Endothelial cell (in vitro differentiated cells): ENCODE measurements at places on chromosomes 12 and 14. TPM values are rescaled to one million over a fixed set of nuclear protein-coding genes. Genes with fewer than 3 reads are reported as not detected.

DNA sequence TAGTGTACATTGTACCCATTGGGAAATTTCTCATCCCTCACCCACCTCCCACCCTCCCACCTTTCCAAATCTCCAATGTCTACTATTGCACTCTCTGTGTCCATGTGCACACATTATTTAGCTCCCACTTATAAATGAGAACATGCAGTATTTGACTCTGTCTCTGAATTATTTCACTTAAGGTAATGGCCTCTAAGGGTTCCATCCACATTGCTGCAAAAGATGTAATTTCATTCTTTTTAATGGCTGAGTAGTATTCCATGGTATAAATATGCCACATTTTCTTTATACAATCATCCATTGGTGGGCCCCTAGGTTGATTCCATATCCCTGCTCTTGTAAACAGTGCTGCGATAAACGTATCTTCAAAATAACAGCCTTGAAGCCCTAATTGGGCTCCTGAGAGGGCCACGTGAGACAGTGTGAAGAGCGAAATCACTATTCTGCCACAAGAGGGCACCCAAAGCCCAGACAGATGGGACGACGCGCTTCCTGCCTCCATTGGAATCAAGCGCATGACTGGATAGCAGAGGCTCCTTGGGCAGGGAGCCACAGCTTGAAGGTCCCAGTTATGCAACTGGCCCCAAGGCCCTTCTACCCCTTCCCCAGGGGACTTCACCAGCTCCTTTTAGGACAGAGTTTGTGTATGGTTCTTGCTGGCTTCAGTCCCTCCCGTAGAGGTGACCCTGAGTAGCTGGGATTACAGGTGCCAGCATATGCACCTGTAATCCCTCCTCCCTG lies 21.3 kb upstream of the CD27 start:
- no peak overlapping the region for H3K4me3 ChIP-seq
- H3K36me3 ChIP-seq = no peaks in the 10 kb centered on the region
- no peak overlapping the region for H3K27ac ChIP-seq
- H3K27me3 ChIP-seq = no peaks in the 10 kb centered on the region
- H3K4me1 ChIP-seq = peaks cover 7% of the 10 kb centered on the region

Gene ASIC1
- total RNA-seq = 1.9 TPM

DNA sequence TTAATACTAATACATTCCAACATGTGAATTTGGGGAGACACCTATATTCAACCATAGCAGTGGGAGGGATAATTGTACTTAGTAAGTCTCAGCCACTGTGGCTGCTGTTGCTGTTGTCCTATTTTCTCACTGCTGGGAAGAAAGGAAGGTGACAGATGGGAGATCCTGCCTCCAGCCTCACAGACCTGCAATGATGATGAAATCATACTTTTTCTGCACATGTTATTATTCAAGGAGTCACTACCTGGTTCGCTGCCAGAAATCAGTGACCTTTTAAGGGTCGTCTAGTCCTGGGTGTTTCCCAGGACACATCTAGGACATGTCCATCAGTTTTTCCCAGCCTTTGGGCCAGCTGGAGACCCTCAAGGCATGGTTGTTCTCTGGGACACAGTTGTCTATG lies 106.2 kb upstream of the RPH3A start:
- H3K4me1 ChIP-seq = no peaks in the 10 kb centered on the region
- no peaks in the 10 kb centered on the region for H3K36me3 ChIP-seq
- no peak overlapping the region for H3K27ac ChIP-seq
- peaks cover 3% of the 10 kb centered on the region for H3K27me3 ChIP-seq
- H3K4me3 ChIP-seq = no peak overlapping the region

Gene RAD51AP1
- 12.5 TPM for total RNA-seq

- H3K36me3 ChIP-seq = peaks cover 21% of the 10 kb centered on the region
- no peaks in the 10 kb centered on the region for H3K4me1 ChIP-seq
- H3K27ac ChIP-seq = no peak overlapping the region
- H3K4me3 ChIP-seq = no peak overlapping the region
These were observed 18.5 kb upstream of the AMN start for GRCh38 chr14:102903889-102904512.

Gene PRIMA1
- total RNA-seq = 0.08 TPM

- no peaks in the 10 kb centered on the region for H3K4me1 ChIP-seq
- no peak for DNase-seq
- peaks cover 3% of the 10 kb centered on the region for H3K36me3 ChIP-seq
- no peak overlapping the region for H3K4me3 ChIP-seq
- no peak overlapping the region for H3K27ac ChIP-seq
- peaks cover 4% of the 10 kb centered on the region for H3K27me3 ChIP-seq
These were observed 221.5 kb upstream of the NUDT4 start for GRCh38 chr12:93156086-93156716.

GRCh38 chr12:26971963-26972362 lies 33.7 kb downstream of the FGFR1OP2 start:
- peaks cover 12% of the 10 kb centered on the region for H3K36me3 ChIP-seq
- H3K4me1 ChIP-seq = peaks cover 5% of the 10 kb centered on the region
- no peaks in the 10 kb centered on the region for H3K27me3 ChIP-seq
- H3K4me3 ChIP-seq = no peak overlapping the region
- H3K27ac ChIP-seq = no peak overlapping the region

DNA sequence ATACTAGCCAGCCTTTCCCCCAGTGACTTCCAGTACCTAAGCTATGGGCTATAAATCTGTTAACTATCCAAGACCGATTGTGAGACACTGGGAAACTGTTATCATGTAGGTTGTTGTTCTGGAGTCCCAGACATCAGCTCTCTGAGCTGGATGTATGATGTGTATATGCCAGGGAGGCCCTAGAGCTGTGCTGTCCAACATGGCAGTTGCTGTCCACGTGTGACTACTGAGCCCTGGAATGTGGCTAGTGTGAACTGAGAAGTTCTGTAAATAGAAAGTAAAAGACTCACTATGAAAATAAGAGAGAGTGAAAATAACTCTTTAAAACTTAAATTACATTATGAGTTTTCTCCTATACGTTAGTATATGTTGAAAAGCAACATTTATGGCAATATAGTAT lies 755.8 kb upstream of the FBXO33 start:
- no peak overlapping the region for H3K27ac ChIP-seq
- no peak overlapping the region for H3K4me3 ChIP-seq
- DNase-seq = no peak
- no peaks in the 10 kb centered on the region for H3K36me3 ChIP-seq
- no peaks in the 10 kb centered on the region for H3K27me3 ChIP-seq

DNA sequence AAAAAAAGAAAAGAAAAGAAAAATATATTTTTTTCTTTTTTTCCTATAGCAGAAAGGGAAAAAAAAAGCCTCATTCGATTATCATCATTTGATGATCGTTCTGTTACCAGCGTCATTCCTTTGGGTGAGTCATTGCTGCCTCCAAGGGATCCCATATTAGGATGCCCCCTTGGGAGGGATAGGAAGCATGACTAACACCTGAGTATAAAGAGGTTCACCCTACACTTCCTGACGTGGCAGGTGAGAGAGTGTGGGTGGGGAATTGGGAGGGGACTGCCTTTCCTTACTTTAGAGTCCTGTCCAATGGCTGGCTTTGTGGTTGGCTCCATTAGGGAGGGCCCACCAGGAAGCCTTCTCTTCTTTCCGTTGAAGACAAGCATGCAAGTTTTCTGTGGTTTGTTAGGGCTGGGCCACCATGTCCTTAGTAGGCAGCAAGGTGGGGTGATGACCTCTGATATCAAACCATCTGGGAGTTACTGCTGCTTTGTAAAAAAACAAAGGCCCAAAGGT lies 56.1 kb upstream of the FUT8 start:
- H3K36me3 ChIP-seq = no peaks in the 10 kb centered on the region
- H3K27me3 ChIP-seq = peaks cover 1% of the 10 kb centered on the region
- no peaks in the 10 kb centered on the region for H3K4me1 ChIP-seq
- DNase-seq = no peak
- H3K4me3 ChIP-seq = no peak overlapping the region

GRCh38 chr12:92442782-92443181 lies 260.0 kb upstream of the PLEKHG7 start:
- no peak overlapping the region for H3K27ac ChIP-seq
- no peak for DNase-seq
- H3K4me1 ChIP-seq = no peaks in the 10 kb centered on the region
- no peaks in the 10 kb centered on the region for H3K36me3 ChIP-seq

Gene BRMS1L
- 16.8 TPM for total RNA-seq

- no peak for DNase-seq
- no peaks in the 10 kb centered on the region for H3K36me3 ChIP-seq
- H3K27me3 ChIP-seq = peaks cover 9% of the 10 kb centered on the region
- H3K4me3 ChIP-seq = no peak overlapping the region
These were observed 14.2 kb upstream of the ANKRD9 start for GRCh38 chr14:102523569-102524450.

Gene PTPRO
- 0.74 TPM for total RNA-seq

Gene SRP54
- 47.7 TPM for total RNA-seq

DNA sequence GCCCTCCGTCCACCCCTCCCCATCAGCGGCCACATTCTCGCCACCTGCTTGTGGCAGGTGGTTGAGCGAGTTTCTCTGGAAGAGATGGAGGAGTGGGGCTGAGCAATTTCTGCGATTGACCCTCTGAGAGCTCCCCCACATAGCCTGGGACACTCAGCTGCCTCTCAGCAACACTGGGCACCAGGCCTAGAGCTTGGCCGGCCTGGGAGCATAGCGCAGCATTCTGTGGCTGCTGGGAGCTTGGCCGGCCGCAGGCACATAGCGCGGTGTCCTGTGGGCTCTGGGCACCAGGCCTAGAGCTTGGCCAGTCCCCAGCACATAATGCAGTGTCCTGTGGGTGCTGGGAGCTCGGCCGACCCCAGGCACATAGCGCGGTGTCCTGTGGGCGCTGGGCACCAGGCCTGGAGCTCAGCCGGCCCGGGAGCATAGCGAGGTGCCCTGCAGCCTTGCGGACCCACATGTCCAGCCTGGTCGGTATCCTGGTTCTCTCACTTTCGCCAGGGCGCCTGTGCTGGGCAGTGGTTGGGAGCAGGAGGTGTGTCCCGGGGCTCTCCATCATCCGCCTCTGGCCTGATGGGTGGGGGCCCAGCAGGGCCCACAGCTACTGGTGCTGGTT lies 43.8 kb downstream of the LRCOL1 start:
- DNase-seq = no peak
- peaks cover 4% of the 10 kb centered on the region for H3K36me3 ChIP-seq
- H3K27me3 ChIP-seq = peaks cover 8% of the 10 kb centered on the region
- H3K4me1 ChIP-seq = no peaks in the 10 kb centered on the region

DNA sequence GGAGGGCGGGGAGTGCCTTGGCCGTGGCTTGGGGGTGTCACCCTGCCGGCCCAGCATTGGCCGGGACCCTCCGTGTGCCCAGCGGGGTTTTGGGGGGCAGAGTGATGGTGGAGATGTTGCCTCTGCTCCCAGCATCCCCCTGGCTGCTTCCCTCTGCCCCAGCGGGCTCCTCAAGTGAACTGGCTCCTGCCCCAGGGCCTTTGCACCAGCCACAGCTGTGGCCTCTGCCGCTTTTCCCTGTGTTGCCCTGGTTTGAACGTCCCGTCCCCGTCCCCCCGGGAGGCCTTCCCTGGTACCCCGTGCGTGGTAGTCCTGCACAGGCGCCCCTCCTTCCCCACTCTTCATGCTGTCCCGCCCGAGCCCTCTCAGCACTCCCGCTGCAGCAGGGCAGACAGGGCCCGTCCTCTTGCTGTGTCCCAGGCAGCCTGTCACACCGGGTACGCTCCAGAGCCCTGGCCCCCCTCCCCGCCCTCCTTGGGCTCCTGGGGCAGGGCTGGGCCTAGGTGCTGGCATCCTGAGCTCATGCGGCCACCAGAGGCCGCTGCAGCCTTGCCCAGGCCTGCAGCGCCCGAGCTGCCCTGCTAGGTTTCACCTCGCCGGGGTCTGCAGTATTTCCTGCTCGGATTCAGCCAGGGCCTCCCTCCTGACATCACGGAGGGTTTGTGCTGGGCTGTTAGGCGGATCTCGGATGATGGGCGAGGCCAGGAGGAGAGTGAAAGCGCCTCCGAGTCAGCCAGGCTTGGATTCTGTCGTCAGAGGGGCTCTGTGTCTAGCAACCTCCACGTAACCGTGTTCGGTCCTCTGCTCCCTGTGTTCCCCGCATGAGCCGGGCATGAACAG lies 9.5 kb downstream of the NOC4L start:
- H3K27ac ChIP-seq = no peak overlapping the region
- DNase-seq = peak; percentile 78
- H3K4me3 ChIP-seq = no peak overlapping the region
- no peaks in the 10 kb centered on the region for H3K4me1 ChIP-seq

Gene RDH5
- total RNA-seq = 4.4 TPM

Gene OAS1
- total RNA-seq = 0.56 TPM

DNA sequence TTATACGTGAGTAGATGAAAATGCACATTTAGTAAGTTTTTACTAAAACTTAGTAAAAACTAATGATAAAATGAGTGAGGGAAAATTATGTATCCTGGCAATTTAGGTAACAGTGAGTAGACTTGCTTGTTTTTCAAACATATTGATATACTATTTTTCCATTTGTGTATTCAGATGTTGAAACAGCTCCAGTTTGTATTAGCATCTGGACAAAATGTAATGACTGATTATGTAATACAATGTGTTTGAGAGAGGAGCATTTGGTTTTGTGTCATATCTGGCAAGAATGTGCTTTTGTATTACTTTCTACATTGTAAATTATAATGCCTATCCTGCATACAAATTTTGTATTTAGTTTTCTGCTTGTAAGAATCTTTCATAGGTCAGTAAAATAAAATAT lies 5.6 kb downstream of the CNOT2 start:
- peaks cover 14% of the 10 kb centered on the region for H3K36me3 ChIP-seq
- H3K4me1 ChIP-seq = peaks cover 57% of the 10 kb centered on the region
- peak overlapping the region; percentile 8 for H3K27ac ChIP-seq
- peaks cover 7% of the 10 kb centered on the region for H3K27me3 ChIP-seq
- no peak for DNase-seq
- H3K4me3 ChIP-seq = no peak overlapping the region

- no peak for DNase-seq
- peaks cover 30% of the 10 kb centered on the region for H3K36me3 ChIP-seq
- H3K4me1 ChIP-seq = peaks cover 11% of the 10 kb centered on the region
- peaks cover 24% of the 10 kb centered on the region for H3K27me3 ChIP-seq
These were observed 80.2 kb downstream of the ELK3 start for GRCh38 chr12:96274331-96274730.

DNA sequence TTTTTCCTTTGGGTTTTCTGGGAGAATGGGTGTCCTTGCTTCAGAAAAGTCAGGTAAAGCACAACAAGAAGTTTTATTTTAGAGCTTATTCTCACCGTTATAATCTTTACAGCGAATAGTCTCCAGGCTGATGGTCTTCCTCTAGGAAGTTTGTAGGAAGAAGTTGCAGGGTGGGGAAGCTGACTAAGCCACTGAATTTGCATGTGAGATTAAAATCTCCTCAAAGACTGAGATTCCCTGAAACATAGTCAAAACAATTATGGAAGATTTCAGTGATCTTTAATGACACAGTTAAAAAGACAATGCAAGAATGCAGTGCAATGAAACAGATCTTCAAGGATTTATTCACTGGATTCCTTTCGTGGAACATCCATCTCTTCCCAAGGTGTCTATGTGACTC lies 1.2 kb downstream of the TAS2R10 start:
- no peaks in the 10 kb centered on the region for H3K27me3 ChIP-seq
- no peak overlapping the region for H3K27ac ChIP-seq
- H3K4me3 ChIP-seq = no peak overlapping the region
- DNase-seq = no peak
- H3K36me3 ChIP-seq = no peaks in the 10 kb centered on the region

Gene WNT1
- not detected for total RNA-seq

GRCh38 chr12:94282675-94283074 lies 134.3 kb downstream of the PLXNC1 start:
- peaks cover 8% of the 10 kb centered on the region for H3K27me3 ChIP-seq
- no peaks in the 10 kb centered on the region for H3K36me3 ChIP-seq
- H3K27ac ChIP-seq = no peak overlapping the region
- no peak overlapping the region for H3K4me3 ChIP-seq
- H3K4me1 ChIP-seq = peaks cover 20% of the 10 kb centered on the region
- no peak for DNase-seq
